ENCODE measurements at places on chromosomes 4 and X. TPM values are rescaled to one million over a fixed set of nuclear protein-coding genes. Genes with fewer than 3 reads are reported as not detected.

The CCDC149 gene
- polyA plus RNA-seq = 17.9 TPM

The RBMX2 gene
- polyA plus RNA-seq = 28.1 TPM

The ZFYVE28 gene
- 2.6 TPM for polyA plus RNA-seq

The UGT2B15 gene
- 0.06 TPM for polyA plus RNA-seq

The SLC26A1 gene
- 6.6 TPM for polyA plus RNA-seq

Data from right renal pelvis (tissue), 4 donors.